ENCODE measurements at places on chromosomes 2 and 18.

DNA sequence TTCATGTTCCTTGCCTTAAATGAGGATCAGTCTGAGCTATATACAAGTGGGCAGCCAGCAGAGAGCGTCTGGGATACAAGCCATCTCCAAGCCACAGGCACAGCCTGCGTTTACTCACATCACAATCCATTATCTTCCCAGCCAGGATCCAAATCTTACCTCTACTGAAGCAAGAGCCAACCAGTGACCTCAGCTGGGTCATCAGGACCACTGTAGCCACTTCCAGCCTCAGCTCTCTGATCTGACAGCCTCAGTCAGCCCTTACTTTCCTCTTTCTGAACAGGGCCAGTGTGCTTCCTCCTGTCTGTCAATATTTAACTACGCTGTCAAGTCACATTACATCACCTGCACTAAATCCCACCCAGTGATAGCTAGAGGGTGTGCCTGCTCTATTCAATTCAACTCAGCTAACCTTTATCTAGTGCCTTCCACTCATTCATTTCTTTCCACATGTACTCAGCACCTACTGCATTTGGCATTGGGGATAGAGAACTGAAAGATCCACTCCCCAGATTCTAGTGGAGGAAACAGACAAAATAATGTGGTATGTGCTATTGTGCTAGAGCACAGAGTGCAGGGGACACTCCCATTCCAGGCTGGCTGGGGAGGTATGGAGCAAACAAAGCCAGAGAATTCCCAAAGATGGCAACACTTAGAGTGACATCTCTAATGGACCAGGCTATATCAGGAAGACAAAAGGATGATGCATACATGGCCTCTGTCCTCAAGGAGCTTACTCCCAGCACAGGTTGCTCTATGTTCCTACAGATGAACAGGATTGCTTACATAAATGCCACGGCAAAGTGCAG, 146.5 kb downstream of the NCKAP5 start:
- DNase-seq, result no peak

- no peak for DNase-seq
Observed at GRCh38 chr2:200007306-200007705, 51.9 kb downstream of the MAIP1 start.

GRCh38 chr2:56008661-56009431, 85.3 kb upstream of the EFEMP1 start:
- DNase-seq, result no peak

DNA sequence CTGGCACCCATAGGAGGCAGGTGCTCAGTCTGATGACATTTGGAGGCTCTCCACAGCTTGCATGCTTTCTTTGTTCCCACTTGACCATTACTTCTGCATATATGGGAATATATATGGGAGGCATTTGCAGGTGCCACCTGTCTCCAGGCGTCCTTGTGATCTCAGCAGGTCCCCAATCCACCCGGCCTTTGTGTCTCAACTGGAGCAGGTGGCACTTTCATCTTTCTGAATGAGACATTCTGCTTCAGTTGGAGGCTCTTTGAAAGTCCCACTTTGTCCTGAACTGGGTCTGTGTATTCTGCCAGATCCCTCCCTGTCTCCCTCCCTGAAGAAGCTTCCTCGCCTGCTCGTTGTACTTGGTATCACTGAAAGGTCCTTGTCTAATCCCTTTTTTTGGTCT, 318.1 kb upstream of the EPAS1 start:
- DNase-seq, result no peak

GRCh38 chr2:32572737-32573136, 55.1 kb upstream of the TTC27 start:
- no peak for DNase-seq

GRCh38 chr18:75267643-75268363, 57.2 kb downstream of the TSHZ1 start:
- no peak for DNase-seq

DNA sequence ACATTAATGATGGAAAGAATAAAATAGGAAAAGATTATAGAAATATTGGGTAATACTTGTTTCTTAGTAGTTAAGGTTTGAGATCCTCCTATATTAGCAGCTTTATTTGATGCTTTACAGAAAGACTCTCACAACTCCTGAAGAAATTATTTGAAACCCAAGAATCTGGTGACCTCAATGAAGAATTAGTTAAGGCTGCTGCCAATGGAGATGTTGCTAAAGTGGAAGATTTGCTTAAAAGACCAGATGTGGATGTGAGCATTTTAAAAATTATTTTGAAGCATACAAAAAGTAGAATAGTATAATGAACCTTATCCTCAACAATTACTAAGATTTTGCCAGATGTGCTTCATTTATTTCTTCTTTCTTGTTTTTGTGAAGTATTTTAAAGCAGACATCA, 59.1 kb downstream of the MIB1 start:
- DNase-seq, result no peak

- no peak for DNase-seq
Observed at GRCh38 chr2:38792751-38793150, 14.7 kb downstream of the GEMIN6 start.

DNA sequence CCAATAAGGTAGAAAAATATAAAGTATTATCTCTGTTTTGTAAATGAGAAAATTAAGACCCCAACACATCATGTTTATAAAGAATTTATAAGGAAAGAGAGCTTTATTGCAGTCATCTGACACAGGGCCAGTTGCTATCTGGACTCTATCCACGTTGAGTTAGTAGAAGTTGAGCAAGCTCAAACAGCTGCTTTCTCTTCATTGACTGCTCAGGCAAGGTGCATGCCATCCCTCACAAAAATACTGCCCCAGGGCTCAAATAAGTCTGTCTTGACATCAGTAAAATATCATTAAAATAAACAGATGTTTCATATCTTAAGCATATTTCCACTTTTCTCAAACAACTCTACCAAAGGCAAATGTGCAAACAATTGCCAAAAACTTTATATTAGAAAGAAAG, 14.8 kb downstream of the COL5A2 start:
- no peak for DNase-seq

- DNase-seq, result no peak
Observed at GRCh38 chr2:173122936-173123335, 47.3 kb downstream of the MAP3K20 start.

- DNase-seq, result no peak
Observed at GRCh38 chr2:209638346-209638745, 133.3 kb upstream of the UNC80 start.

DNA sequence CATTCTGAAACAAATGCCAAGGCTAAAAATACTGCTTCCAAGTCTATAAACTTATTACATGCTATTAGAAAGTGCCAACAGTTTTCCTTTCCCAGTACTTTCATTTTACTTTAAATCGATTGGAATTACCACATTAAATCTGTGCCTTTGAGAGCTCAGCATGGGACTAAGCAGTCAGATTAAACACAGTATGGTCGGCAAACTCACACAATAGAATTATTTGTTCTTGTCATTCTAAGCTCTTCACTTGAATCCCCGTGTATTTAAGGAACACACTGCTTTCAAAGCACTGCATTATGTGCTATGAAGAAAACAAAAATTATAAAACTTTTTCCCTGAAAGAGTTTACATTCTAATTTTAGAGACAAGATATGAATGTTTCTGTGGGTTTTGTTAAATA, 444.4 kb upstream of the SLC39A10 start:
- no peak for DNase-seq

DNA sequence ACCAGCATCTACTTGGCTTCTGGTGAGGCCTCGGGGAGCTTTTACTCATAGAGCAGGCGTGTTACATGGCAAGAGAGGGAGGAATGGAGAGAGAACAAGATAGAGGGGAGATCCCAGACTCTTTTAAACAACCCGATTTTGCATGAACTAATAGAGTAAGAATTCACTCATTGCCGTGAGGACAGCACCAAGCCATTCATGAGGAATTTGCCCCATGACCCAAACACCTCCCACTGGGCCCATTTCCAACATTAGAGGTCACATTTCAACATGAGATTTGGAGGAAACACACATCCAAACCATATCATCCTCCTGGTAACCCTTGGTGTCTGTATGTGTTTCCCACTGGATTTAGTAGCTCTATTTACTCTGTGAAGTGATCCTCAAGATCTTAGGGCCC, 249.9 kb upstream of the SP5 start:
- no peak for DNase-seq

- no peak for DNase-seq
Observed at GRCh38 chr2:40271094-40271493, 180.8 kb downstream of the SLC8A1 start.

GRCh38 chr18:29749704-29750103, 1292.8 kb downstream of the DSC3 start:
- DNase-seq, result no peak

- no peak for DNase-seq
Observed at GRCh38 chr2:11621410-11621809, 48.6 kb downstream of the NTSR2 start.

DNA sequence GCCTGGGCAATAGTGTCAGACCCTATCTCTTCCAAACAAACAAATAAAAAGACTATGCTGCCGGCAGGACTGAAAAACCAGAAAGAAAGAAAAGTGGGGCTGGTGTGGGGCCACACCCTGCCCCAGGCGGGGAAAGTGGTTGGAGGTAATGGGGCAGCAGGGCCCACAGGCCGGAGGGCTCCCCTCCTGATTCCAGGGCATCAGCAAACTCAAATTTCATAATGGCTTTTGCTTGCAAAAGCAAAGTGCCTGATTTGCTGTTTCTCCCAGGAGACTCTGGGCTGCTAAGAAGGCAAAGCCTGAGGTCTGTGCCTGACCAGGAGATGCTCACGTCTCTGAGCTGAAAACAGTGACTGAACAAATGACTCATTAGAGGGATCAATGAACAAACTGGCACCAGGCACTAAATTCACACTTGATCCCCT, 121.9 kb downstream of the HDAC4 start:
- no peak for DNase-seq

DNA sequence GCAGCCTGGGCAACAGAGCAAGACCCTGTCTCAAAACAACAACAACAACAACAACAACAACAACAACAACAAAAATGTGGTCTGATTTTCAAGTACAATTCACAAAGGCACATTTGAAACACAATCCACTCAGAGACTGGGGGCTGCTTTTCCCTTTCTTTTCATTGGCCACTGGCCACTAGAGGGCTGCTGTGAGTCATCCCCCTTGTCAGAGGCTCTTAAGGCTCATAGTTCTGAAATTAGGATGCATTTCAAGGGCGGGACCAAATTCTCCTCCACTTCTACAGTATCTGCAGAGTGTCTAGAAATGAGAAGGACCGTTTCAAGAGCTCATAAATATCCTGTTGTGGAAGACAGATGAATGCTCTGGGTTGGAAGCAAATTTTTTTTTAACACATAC, 285.4 kb downstream of the NRXN1 start:
- no peak for DNase-seq

- DNase-seq, result no peak
Observed at GRCh38 chr18:29962579-29962978, 1080.0 kb downstream of the DSC3 start.

DNA sequence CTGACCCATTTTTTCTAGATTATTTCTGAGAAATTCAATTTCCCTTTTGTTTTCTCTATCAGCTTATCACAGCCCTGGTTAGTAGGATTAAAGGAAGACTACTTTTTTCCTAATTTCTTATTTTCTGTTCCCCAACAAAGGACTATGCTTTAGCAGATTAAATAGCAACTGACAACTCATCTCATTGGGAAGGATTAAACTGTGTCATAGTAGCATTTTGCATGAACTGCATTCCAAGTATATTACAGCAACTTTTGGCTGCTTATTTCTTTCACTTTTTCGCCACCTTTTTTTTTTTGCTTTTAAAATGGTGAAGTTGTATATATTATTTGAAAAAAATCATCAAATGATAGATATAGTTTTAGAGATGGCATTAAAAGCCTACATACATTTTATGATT, 570.3 kb downstream of the FBXO15 start:
- DNase-seq, result no peak

GRCh38 chr2:182904844-182905243, 38.4 kb upstream of the FRZB start:
- DNase-seq, result no peak

DNA sequence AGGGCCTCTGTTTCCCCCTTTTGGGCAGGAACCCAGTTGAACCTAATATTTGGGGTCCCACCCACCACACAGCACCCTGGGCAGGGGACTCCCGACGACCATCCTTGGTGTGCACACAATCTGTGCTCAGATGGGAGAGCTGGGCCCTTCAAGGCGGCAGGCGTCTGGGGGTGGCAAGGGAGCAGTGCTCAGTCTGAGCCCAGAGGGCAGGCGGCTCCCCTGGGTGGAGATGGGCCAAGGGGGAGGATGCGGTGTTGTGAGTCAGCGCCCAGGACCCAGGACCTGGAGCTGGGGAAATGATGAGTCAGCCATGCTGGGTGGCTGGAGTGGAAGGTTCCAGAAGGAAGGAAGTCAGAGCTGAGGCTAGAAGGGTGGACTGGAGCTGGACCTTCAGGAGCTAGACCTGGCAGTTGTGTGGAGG, 3.8 kb downstream of the PROM2 start:
- DNase-seq, result no peak

GRCh38 chr2:234676109-234676782, 179.4 kb upstream of the ARL4C start:
- DNase-seq, result no peak

Measured in activated T-cell treated with anti-CD3 and anti-CD28 coated beads for 1 hour (primary cell).